ENCODE measurements at places on chromosomes 6 and 20.

- no peak for DNase-seq
Measured at GRCh38 chr6:95357380-95358020, 219.8 kb upstream of the MANEA start.

DNA sequence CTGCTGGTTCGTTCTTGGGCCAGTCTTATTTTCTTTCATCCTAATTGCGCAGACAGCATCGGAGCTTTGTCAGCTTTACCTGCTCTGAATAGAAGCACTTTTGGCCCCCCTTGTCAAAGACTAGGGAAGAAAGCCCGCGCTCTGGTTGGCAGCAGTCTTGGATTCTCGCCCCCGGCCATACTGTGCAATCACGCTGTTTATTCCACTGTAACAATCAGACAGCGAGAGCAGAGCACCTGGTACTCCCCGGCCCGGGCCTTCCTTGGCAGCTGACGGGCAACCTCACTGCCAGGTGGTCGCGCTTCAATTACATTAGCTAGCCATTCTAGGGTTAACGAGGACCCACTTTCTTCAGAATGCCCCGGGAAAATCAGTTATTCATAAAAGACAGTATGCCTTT lies 72.6 kb downstream of the INSM1 start:
- DNase-seq = no peak

- no peak for DNase-seq
Measured at GRCh38 chr6:155419161-155419560, 36.5 kb downstream of the NOX3 start.

DNA sequence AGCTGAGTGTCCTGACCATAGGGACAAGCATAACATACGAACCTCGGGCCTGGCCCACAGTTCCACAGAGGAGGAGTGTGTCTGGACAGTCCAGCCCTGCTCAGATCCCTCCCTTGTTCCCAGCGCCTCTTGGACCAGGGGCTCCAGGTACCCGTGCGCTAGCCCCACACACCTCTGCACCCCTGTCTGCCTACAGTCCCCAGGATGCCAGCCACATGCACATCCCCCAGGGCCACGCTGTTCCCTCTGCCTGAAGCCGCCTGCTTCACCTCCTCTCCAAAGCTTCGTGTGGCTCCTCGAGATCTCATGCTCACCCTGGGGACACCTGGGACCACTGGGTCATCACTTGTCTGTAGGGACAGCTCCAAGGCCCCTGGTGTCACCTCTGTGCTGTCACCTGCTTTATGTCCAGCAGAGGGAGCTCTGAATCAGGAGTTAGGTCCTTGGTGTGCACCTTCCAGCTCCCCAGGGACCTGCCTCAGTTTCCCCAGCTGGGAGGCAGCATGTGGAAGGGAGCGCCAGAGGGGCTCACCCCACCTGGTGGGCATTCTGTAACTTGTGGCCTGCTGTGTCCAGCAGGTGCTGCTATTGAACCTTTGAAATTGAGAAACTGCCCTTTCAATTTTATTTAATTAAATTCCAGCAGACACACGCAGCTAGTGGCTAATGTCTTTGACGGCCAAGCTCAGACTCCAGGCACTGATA lies 7.3 kb upstream of the YTHDF1 start:
- peak; percentile 69 for DNase-seq

- DNase-seq = no peak
Measured at GRCh38 chr20:15191082-15191723, 853.8 kb upstream of the FLRT3 start.

DNA sequence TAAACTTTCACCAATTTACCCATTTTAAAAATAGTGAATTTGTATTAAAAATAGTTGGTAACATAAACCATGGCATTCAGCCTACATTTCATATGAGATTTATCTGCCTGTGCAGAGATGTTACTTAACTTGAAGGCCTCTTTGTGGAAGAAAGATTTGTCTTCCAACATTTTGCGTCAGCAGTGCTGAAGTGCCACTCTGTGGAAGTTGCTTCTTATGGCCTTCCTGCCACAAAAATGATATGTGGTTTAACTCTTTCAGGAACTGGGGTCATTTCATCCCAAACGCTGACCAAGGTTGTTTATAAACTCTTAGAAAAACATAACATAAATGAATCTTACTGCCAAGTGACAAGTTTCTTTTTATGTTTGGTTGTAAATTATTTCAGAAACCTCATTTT lies 246.8 kb downstream of the ARID1B start:
- DNase-seq = no peak

DNA sequence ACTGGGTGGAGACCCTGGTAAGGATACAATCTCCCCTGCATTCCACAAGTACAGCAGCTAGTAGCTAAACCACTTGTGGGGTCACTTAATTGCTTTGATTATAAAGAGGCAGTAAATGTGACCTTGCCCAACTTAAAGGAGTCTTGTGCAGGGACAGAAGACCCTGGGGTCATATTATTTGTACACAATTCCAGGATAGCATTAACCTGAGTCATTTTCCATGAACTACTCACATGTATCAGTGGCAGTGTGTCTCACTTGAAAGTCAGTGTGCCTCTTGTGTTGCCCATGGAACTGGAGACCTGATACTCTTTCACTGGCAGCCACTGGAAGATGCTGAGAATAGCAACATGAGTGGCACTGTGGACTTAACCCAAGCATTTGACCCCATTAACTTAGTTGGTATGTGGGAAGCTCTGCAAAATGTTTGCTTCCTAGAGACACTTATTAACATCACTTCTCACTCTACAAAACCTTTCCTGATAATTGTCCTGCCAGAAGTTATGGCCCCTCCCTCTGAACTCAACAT lies 28.9 kb downstream of the CLIC5 start:
- DNase-seq = no peak

- no peak for DNase-seq
Measured at GRCh38 chr6:170207586-170208181, 83.2 kb downstream of the DLL1 start.

DNA sequence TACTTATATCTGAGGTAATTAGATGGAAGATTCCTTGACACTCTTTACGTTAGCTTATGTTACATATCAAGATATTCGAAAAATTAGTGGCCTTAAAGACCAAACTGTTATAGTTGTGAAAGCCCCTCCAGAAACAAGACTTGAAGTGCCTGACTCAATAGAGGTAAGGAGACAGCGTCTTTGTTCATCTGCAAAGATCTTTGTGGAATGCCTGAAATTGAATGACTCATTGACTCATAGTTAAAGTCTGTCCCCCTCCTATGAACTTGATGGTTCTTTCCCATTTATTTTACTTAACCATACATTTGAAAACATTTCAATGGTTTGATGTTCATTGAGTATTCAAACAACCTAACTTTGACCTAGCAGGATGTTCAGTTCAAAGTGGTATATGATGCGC lies 47.6 kb upstream of the CDKAL1 start:
- no peak for DNase-seq

GRCh38 chr6:143676437-143677045 lies 1.2 kb upstream of the PHACTR2 start:
- no peak for DNase-seq

GRCh38 chr6:12039540-12040459 lies 27.7 kb downstream of the HIVEP1 start:
- no peak for DNase-seq

DNA sequence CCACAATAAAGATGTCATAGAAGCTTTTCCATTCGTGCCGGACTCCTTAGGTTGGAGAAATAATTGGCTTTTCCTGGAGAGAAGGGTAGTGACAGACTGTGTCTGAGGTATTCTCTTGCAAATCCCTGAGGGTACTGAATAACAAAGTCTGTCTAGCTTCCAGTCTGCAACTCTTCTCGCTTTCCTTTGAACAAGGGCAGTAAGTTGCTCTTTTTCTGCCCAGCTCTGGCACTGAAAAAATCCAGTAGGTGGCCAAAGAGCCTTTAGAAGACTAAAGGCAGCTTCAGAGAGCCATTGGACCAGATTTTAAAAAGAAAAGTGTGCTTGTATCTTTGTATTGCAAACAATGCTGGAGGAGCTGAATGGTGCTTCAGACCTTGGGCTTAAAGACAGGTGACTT lies 20.7 kb upstream of the RREB1 start:
- no peak for DNase-seq

GRCh38 chr6:107571354-107571753 lies 81.4 kb downstream of the SOBP start:
- DNase-seq = no peak

- no peak for DNase-seq
Measured at GRCh38 chr6:130032758-130033340, 14.5 kb downstream of the L3MBTL3 start.

DNA sequence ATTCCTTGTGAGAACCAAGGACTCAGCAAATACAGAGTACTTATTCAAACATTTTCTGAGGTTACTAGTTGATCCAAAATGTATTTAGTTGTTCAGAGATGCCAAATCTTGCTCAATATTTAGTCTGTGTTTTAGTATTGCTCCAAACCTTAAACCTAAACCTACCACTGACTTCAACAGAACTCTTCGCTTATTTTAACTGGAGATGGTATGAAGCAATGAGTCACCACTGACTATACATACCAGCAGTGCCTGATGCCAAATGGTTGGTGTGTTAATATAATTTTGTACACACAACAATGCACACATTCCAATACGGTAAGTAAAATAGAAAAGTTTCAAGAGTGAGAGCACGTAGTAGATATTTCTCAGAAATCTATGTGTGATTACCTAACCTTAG lies 1.9 kb upstream of the SPTLC3 start:
- no peak for DNase-seq

DNA sequence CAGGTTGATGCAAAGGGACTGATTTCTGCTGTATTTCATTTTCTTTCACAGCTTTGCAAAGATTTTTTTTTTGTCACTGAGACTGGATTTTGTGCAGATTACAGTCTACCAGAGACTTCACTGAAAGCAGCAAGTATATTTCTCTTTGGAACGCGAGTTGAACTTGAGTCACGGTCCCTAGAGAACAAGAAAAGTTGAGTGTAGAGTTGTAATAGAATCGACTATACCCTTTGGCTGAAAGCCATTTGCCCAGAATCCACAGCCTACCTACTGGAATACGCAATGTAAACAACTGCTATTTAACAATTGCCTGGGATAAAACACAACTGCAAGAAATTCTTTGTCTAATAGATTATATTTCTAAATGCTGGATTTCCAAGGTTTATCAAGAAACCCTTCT lies 520.6 kb downstream of the HDGFL1 start:
- no peak for DNase-seq

GRCh38 chr6:170284866-170285469 lies 5.9 kb downstream of the DLL1 start:
- no peak for DNase-seq

- peak; percentile 21 for DNase-seq
Measured at GRCh38 chr6:628766-629165, 28.1 kb downstream of the HUS1B start.

GRCh38 chr20:50380697-50381040 lies 129.5 kb upstream of the PTPN1 start:
- no peak for DNase-seq

GRCh38 chr6:104326173-104327001 lies 533.3 kb downstream of the HACE1 start:
- DNase-seq = peak; percentile 9

GRCh38 chr6:109454496-109455436 lies 806 bp downstream of the MICAL1 start:
- DNase-seq = peak; percentile 74

- DNase-seq = no peak
Measured at GRCh38 chr6:108134213-108134970, 31.4 kb upstream of the NR2E1 start.

- no peak for DNase-seq
Measured at GRCh38 chr6:76774781-76775384, 688.4 kb downstream of the HTR1B start.

DNA sequence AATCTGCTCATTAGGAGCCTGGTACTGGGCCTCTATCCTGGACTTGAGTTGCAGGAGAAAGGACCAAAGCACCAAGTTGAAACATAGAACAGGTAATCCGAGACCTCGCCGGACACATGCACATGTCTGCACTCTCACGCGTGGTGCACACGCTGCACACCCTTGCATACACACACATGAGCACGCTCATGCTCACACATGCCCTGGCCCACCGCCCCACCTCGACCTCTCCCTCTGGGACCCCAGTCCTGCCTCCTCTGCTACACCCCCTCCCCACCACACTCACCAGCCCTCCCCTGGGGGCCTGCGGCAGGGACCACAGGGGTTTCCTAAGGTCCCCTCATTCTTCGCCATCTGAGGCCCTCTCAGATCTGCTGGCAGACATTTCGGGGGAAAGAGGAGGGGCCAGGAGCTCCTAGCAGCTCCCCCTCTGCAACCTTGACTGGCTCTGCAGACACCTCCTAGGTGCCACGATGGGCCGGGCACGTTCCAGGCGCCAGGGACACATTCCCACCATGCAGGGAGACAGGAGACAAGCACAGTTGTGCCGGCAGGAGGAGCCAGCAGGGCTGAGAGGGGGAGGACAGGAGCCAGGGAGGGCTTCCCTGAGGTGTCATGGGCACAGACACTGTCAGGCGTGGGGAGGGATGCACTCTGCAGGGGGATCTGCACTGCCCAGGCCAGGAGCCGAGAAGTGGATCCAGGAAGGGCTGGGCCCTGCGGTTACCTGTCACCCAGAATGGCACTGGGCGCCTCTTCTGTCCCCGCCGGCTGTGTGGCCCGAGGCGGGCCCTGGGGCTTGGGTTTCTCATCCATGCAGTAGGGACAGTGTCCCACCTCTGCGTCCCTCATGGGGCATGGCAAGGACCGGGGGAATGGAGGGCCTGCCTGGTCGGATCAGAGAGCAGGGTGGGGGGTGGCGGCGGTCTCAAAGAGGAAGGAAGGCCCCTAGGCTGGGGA lies 25.6 kb upstream of the LSM14B start:
- no peak for DNase-seq

DNA sequence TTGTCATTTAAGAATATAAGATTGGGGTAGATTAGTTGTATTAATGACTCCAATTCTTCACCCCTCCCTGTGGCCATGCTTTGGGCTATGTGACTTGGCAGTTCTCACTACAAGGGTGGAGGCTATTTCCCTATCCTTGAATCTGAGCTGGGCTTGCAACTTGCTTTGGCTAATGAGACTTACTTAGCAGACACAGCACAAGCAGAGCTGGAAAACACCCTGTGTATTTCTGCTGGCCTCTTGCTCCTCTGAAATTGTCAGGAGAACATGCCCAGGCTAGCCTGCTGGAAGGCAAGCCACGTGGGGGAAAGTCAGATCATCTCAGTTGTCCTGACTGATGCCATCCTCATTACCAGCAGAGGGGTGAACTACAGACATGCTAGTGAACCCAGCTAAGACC lies 126.5 kb upstream of the HDGFL1 start:
- DNase-seq = no peak

GRCh38 chr6:135623979-135624378 lies 126.4 kb upstream of the AHI1 start:
- DNase-seq = no peak

GRCh38 chr20:11497545-11497944 lies 420.1 kb upstream of the BTBD3 start:
- no peak for DNase-seq

GRCh38 chr20:46552460-46553420 lies 2.3 kb upstream of the OCSTAMP start:
- peak; percentile 77 for DNase-seq

DNA sequence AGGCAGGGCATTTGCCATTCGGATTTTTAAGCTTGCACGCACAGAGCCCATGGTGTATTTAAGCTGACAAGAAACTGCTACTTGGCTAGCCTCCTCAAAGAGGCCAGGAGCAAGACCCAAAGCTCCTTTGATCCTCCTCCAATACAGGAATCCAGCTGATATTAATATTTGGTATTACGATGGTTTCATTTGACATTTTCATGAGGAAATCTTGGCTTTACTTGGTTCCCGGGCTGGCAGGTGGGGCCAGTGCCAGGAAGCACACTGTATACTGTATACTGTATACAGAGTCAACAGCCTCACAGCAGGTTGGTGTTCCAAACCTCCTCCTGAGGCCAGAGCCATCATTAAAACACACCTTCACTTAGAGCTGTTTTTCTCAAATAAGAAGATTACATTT lies 138.2 kb upstream of the ARMC2 start:
- DNase-seq = no peak
